Epithelial cell of alveolus of lung (primary cell): ENCODE measurements at places on chromosomes 5 and 9. TPM values are rescaled to one million over a fixed set of nuclear protein-coding genes. Genes with fewer than 3 reads are reported as not detected.

STKLD1 gene
- 0.13 and 1.4 TPM in 2 replicates for total RNA-seq

SLC46A2 gene
- total RNA-seq, result not detected in 2 replicates

IL33 gene
- 10.9 and 60.6 TPM in 2 replicates for total RNA-seq

SLC12A7 gene
- 8.1 and 26.0 TPM in 2 replicates for total RNA-seq

NR4A3 gene
- 0.26 and 1.3 TPM in 2 replicates for total RNA-seq

FBP2 gene
- not detected in 2 replicates for total RNA-seq

CCDC152 gene
- total RNA-seq, result 2.1 and 4.4 TPM in 2 replicates

PCDHB8 gene
- not detected in 2 replicates for total RNA-seq

NPR3 gene
- total RNA-seq, result 2.7 and 26.7 TPM in 2 replicates

SAPCD2 gene
- 5.0 and 10.7 TPM in 2 replicates for total RNA-seq

CER1 gene
- not detected in 2 replicates for total RNA-seq

PCDHB7 gene
- total RNA-seq, result under 0.01 and 1.9 TPM in 2 replicates

C9 gene
- not detected in 2 replicates for total RNA-seq

NSUN2 gene
- total RNA-seq, result 21.8 and 26.5 TPM in 2 replicates

ANKRD34B gene
- total RNA-seq, result 0.13 TPM in 1 of 2 replicates, not detected in the other

SPATA31D4 gene
- not detected in 2 replicates for total RNA-seq

DMGDH gene
- total RNA-seq, result 0.72 and 1.2 TPM in 2 replicates

CDC14B gene
- total RNA-seq, result 11.8 and 18.3 TPM in 2 replicates

POLK gene
- 14.6 and 32.3 TPM in 2 replicates for total RNA-seq

CNTLN gene
- total RNA-seq, result 6.3 and 9.9 TPM in 2 replicates

RMND5B gene
- 19.0 and 48.8 TPM in 2 replicates for total RNA-seq

FLT4 gene
- total RNA-seq, result 0.88 and 1.9 TPM in 2 replicates

FAM221B gene
- not detected in 2 replicates for total RNA-seq

ANAPC2 gene
- total RNA-seq, result 7.8 and 20.0 TPM in 2 replicates

BDP1 gene
- 11.0 and 11.3 TPM in 2 replicates for total RNA-seq

CD274 gene
- 2.5 and 3.7 TPM in 2 replicates for total RNA-seq

PCDHB10 gene
- total RNA-seq, result 0.13 and 0.24 TPM in 2 replicates

SIT1 gene
- not detected in 2 replicates for total RNA-seq

DOCK2 gene
- 1.6 and 3.6 TPM in 2 replicates for total RNA-seq

DNM1 gene
- total RNA-seq, result 8.7 and 23.2 TPM in 2 replicates

MEF2C gene
- 4.5 and 8.2 TPM in 2 replicates for total RNA-seq

GPR21 gene
- 0.13 TPM in 1 of 2 replicates, not detected in the other for total RNA-seq

C5orf63 gene
- 2.0 and 3.9 TPM in 2 replicates for total RNA-seq

ECSCR gene
- 0.80 and 1.3 TPM in 2 replicates for total RNA-seq

DHFR gene
- 24.1 and 36.1 TPM in 2 replicates for total RNA-seq

SHC3 gene
- total RNA-seq, result 3.5 and 6.5 TPM in 2 replicates

GPR151 gene
- not detected in 2 replicates for total RNA-seq

CARTPT gene
- total RNA-seq, result not detected in 2 replicates
